ENCODE measurements at places on chromosomes 6 and 20.

DNA sequence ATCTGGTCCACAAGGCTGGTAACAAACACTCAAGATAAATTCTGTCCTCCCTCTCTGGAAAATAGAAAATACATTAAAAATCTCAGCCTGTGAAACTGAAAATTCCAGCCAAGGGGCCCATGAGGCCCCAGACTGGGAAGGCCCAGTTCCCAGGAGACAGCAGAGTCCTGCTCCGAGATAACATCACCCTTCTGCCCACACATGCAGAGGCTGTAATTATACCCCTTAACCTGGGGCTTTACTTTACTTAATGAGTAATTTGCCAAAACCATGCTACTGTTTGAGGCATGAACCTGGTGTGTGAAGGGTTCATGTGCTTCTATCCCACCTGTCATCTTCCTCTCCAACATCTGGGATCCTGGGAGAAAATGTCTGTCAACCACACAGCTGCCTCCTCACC lies 398.9 kb upstream of the SULF2 start:
- no peak for DNase-seq

DNA sequence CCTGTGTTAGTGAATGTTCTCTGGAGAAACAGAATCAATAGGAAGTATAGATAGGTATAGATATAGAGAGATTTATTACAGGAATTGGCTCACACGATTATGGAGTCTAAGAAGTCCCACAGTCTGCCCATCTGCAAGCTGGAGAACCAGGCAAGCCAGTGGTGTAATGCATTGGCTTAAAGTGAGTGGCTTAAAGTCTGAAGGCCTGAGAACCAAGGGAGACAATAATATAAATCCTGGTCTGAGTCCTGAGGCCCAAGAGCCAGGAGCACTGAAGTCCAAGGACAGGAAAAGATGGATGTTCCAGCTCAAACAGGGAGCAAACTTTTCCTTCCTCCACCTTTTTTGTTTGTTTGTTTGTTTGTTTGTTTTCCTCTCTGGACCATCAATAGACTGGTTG lies 131.2 kb upstream of the LRFN2 start:
- DNase-seq, result no peak

DNA sequence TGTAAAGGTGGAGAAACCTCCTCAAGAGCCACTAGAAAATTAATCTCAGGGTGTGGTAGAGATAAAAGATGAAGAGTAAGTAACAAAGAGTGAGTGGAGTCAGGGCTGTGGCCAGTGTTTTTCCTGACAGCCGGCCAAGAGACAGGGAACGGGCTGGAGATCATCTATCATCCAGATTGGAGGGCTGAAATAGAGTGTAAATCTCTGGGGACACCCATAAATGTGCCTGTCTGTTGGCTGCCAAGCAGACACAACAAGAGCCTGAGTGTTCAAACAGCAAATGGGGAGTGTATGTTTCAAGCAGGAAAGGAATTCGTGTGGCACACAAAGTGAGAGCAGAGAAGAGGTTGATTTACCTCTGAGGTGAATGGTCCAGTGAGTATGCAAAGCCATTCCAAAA lies 326.4 kb upstream of the KHDRBS2 start:
- no peak for DNase-seq

GRCh38 chr6:71510856-71511255 lies 222.2 kb downstream of the OGFRL1 start:
- no peak for DNase-seq

GRCh38 chr6:133637436-133637835 lies 251.5 kb upstream of the TCF21 start:
- DNase-seq, result no peak

- no peak for DNase-seq
Measured at GRCh38 chr20:14882157-14882556, 544.7 kb upstream of the FLRT3 start.

GRCh38 chr6:150307520-150307919 lies 61.3 kb upstream of the IYD start:
- DNase-seq, result no peak

GRCh38 chr6:100420711-100421110 lies 44.0 kb downstream of the SIM1 start:
- DNase-seq, result no peak

GRCh38 chr6:5111626-5112025 lies 26.5 kb downstream of the PPP1R3G start:
- no peak for DNase-seq

DNA sequence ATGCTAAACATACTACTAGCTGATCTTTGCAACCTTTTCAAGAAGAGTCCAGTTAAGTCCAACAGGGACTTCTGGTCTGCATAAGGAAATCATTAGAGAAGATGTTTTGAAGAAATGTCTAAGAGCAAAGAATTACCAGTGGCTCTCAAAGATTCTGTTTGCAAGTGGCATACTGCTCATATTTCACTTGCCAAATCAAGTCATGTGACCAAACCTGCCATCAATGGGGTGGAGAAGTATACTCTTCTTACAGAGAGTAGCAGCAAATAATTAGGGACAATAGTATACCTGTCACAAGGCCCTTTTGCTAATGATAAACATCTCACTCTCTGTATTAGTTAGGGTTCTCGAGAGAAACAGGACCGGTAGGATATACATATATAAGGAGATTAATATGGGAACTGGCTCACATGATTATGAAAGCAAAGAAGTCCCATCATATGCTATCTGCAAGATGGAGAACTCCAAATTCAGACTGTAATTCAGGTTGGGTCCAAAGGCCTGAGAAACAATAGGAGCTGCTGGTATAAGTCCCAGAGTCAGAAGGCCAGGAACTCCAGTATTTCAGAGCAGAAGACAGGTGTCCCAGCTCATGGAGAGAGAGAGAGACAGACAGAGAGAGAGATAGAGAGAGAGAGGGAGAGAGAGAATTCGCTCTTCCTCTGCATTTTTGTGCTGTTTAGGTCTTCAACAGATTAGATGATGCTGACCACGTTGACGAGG lies 111.5 kb downstream of the LCA5 start:
- DNase-seq, result no peak

Data from NCI-H1105 (cell line).